ENCODE measurements at places on chromosomes 3 and 15.
A peak's percentile ranks its signal among the peaks of the same experiment; 100 is the strongest.

- no peak for DNase-seq
Observed at GRCh38 chr3:172224560-172225214, 185.3 kb downstream of the FNDC3B start.

- no peak for DNase-seq
Observed at GRCh38 chr15:32946210-32946609, 228.4 kb downstream of the GREM1 start.

- peak; percentile 71 for DNase-seq
Observed at GRCh38 chr3:165206454-165207266, 10.5 kb upstream of the SLITRK3 start.

- DNase-seq, result no peak
Observed at GRCh38 chr15:58559904-58560588, 128.3 kb downstream of the LIPC start.

DNA sequence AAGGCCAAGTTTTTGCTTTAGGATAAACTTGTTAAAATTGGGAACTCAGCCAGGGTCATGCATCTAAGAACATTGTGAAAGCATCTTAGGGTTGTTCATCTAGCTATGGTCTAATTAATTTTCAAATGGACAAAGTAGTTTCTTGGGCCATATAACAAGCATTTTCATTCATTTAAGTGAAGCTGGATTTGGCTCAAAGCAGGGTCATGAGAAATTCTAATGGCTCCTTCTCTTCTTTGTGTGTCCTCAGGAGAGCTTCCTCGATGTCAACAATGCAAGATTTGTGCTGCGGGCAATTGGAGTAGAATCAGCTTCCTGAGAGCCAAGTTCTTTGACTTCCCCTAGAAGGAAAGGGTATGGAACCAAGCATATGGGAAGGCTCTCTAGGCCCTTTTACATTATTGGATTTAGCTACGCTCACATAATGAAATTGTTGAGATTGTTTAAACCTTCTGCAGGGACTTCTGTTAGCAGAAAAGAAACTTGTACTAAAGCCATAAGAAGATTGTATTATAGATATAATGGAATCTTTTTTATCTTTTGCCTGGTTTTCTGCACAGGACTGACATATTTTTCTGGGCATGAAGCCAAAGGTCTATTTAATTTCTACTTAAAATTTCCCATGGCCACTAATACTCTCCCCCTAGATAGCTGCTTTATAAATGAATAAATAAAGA, 1.8 kb upstream of the SAMMSON start:
- DNase-seq, result no peak

DNA sequence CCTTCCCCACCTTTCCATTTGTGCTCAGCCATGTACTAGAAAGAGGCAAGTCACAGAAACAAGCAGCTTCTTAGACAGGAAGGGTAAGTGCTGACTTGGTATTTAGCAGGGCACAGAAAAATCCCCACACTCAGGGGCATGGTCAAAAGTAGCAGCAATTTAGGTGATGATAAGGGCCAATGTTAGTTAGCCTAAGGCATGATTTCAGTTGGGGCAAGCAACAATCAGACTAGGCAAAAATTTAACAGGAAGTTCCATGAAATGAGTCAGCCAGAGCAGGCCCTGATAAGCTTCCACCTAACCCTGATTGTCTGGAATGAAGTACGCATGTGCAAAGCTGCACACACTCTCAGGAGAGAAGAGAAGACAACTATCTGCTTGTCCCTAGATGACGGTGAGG, 423.4 kb upstream of the UBE2E2 start:
- DNase-seq, result no peak

DNA sequence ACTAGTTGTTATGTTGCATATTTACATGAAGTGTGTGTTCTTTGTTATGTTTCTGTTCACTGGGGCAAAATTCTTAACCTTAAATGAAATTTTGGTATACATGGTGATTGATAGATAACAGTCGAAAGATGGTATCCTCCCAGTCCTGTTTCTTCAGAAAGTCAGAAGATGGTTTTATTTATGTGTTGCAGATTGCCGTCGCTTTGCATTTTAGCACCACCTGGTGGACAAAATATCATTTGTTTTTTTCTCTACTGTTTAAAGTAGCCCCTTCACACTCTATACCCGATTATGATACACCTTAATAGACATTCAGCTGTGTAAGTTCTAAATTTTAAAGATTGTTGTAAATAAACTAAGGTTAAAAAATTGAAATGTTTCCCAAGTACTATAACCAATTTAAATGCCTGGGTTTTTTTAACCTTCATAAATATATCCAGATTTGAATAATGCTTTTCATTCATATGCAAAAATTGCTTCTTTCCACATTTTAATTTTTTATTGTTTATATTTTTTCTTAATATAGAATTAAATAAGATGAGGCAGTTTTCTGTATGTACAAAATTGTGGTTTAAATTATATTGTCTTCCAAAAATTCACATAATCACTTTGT, 152.2 kb downstream of the ALCAM start:
- DNase-seq, result peak; percentile 73

DNA sequence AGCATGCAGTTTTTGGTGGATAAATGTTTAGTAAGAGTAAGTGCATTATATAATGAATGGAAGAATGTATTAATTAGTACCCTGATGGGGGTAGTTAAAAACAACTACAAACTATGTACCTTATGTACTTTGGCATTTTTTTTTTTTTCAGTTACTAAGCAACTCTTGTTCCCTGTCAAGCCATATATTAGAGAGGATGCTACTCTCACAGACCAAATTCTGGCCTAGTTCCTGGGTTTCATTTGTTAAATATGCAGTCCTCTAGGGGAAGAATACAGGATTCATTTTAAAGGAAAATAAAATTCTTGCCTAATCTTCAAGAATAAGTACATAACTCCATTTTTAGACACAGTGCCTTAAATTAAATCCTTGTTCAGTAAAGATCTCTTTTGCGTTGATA, 16.9 kb downstream of the FAM98B start:
- no peak for DNase-seq

- no peak for DNase-seq
Observed at GRCh38 chr15:45180648-45181436, 6.9 kb downstream of the SHF start.

DNA sequence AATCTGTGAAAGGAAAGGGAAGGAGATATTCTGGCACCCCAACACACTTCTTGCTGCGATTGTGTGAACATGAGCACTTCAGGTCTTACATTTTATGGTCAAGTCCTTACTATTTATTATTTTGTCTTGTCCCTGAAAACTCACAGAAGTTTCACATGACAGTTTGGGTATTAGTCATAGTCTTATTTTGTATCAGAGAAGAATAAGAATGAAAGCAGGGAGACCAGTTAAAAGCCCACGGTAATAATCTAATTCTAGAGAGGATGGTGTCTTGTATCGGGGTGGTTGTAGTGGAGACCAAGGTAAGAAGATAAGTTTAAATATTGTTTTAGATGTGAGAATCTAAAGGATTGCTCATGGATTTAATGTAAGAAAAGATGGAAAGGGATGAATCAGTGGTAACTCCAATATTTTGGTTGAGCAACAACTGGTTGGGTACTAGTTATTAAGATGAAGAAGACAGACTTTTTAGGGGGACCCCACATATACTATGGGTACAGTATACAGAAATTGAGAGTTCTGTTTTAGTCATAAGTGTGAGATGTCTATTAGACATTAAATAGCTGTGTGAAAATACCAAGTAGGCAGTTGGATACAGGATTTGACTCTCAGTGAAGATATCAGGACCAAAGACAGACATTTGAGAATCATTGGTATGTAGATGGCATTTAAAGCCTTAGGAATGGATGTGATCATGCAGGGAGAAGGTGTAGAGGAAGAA, 227.6 kb downstream of the MFSD1 start:
- peak; percentile 20 for DNase-seq

- DNase-seq, result no peak
Observed at GRCh38 chr3:48303021-48303420, 30.4 kb downstream of the SPINK8 start.

GRCh38 chr3:23068016-23068728, 135.0 kb upstream of the UBE2E2 start:
- no peak for DNase-seq

DNA sequence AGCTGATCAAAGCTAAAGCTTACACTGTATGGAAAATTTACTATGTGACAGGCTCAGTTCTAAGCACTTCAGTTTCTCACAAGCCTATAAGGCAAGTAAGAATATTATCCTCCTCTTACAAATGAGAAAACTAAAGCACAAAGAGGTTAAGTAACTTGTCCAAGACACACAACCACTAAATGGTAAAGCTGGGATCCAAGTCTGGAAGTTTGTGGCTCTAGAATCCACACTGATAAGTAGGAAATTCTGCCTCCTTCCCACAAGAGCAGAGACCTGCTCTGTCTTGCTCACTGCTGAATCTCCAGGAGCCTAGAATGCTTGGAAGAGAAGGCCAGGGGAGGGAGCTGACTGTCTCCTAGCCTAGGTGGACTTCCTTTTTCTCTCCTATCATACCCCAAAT, 60.6 kb downstream of the MAGI1 start:
- DNase-seq, result no peak

DNA sequence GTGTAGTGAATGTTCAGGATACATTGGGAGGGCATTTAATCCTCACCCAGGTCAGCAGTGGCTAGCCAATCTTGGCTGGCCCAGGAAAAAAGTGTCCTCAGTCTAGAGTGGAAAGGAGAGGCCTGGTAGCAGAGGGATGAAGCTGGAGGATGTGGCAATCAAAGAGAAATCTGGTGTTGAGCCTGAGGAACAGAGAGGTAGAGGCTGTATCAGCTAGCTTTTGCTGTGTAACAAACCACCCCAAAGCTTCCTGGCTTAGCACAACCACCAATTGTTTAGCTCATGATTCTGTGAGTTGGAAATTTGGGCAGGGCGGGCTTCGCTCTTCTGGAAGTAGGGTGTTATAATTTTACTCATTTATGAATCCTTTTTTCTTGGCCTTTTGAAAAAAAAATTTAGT, 49.8 kb upstream of the PRR23E start:
- DNase-seq, result no peak

DNA sequence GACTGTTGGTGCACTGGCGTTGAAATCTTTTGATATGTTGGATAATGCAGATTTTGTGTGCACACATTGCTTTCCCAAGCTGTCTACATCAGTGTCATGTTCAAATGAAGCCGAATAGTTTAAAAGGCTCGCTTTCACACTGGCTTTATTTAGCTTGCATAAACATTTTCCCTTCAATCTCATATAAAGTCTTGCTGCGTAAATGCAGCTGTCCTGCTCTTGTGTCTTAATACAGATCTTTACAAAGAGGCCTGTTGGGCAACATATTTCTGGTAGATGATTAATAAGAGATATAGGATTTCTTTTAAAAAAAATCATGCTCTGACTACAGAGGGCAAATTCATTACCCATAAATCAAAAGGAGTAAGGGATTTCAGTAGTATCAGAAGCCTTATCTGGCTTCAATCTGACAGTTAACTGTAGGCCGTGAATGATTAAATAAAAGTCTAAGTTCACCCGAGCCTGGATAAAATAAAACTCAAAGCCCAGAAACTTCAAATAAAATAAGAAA, 937.2 kb downstream of the FHIT start:
- DNase-seq, result no peak

DNA sequence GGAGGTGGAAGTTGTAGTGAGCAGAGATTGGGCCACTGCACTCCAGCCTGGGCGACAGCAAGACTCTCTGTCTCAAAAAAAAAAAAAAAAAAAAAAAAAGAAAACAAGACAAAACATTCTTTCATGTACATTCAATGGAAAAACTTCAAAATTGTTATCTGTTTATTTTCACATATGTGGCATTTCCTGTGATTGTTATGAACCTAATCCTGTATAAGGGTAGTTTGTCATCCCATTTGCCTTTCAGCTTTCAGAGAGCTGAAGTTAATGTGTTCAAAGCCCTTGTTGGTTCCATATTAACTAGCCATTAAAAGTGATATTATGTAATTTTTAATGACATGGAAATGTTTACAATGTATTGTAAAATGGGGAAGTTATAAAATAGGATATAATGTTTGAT, 17.3 kb upstream of the NCK1 start:
- DNase-seq, result no peak

GRCh38 chr15:48759921-48760320, 50.9 kb downstream of the CEP152 start:
- DNase-seq, result no peak

- peak; percentile 61 for DNase-seq
Observed at GRCh38 chr15:51312166-51313073, 26.0 kb downstream of the CYP19A1 start.

DNA sequence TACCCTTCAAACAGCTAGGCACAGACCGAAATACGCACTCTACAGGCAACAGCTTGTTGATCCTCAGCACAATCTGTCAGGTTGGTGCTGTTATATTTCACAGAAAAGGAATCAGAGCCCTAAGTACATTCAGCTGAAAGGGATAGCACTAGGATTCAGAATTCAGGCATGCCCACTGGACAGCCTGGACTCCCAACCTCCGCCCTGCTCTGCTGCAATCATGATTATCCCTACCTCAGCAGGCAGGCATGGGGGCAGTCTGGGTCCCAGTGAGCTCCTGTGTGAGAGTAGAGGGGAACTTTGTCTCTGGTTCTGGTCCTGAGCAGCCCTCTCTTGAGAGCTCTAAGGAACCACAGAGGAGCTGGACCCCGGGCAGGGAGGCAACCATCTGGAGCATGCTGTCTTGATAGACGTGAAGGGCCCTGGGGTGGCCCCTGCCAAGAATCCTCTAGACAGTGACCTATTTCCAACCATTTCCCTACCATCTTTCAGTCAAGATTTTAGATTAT, 23.4 kb upstream of the NOX5 start:
- no peak for DNase-seq

DNA sequence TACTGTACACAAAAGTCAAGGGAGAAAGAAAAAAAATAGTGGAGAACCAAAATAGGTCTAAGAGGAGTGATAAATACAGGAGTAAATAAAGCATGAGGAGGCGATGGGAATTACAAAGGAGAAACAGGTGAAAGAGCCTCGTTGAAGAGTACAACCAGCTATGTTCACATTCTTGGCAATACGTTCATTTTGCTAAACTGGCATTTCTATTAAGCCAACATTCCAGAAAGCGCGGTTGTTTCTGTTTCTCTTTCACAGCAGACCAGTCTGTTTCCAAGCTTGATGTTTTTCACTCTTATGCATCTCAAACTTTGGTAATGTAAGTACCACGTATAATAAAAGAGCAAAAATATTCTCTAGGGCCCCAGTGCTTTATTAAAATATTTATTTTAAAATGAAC, 74.5 kb downstream of the NSUN3 start:
- DNase-seq, result peak; percentile 9

- no peak for DNase-seq
Observed at GRCh38 chr15:48309740-48310139, 21.5 kb upstream of the DUT start.

DNA sequence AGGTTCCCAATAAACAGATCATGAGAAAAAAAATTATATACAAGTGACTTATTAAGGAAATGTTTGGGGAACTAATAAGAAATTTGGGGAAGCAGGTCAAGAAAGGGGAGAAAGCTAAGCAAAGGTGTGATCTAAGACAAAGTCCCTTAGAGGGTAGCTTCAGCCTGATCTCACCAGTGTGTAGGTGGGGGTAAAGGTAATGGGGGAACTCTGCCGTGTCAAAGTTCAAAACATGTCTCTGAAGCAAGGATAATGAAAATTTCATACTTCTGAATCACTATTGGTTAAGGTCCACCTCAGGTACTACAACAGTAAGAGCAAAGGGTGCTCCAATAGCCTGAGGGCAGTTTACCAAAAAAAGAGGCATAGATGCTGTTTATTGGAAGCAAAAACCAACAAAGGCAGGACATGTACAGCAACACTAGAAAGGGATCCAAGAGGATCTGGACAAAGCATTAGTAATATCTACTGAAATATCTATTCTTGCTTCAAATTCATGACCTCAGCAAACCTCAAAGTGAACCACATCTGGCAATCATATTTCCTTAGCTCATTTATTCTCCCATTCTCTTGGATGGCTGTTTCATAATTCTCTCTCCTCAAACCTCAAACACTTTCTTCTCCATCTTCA, 6.9 kb downstream of the ACAD11 start:
- DNase-seq, result peak; percentile 73

All from HCEC 1CT (cell line).